ENCODE measurements at places on chromosomes 12 and 14. TPM values are rescaled to one million over a fixed set of nuclear protein-coding genes. Genes with fewer than 3 reads are reported as not detected.

DNA sequence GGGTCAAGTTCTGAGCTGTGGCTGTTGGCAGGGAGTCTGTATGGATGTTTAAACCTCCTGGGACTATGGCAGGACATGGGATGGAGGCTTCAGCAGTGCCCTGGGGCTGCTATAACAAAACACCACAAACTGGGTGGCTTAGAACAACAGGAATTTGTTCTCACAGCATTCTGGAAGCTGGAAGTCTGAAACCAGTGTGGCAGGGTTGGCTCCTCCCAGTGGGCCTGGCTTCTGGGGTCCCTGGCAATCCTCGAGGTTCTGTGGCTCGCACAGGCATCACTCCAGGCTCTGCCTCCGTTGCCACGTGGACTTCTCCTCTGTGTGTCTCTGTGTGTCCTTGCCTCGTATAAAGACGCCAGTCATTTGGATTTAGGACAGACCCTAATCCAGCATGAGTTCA, 39.9 kb downstream of the FZD10 start:
- DNase-seq, result peak; percentile 31

DNA sequence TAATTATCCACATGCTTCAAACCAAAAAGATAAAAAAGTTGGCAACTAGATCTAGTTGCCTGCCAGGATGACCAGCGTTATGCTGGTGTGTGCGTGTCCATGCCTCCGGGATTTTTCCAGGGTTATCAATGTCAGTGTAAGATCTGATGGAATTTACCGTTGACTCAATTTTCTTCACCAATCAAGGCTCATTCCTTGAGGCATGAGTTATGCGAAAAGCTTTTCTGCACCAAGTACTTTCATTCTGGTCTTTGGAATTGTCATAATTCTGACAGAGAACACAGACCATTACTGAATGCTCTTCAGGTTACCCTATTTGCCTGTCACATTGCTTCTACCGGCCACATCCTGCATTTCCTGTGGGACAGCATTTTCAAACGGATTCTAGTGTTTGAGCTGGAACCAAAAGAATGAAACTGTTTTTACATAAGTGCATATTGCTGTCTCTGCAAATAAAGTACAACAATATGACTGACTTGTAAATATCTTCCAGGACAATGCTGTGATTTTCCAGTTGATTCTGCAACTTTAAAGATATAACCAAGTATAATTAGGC, 91.8 kb downstream of the DUSP16 start:
- DNase-seq, result no peak

The SIX6 gene
- total RNA-seq, result not detected

DNA sequence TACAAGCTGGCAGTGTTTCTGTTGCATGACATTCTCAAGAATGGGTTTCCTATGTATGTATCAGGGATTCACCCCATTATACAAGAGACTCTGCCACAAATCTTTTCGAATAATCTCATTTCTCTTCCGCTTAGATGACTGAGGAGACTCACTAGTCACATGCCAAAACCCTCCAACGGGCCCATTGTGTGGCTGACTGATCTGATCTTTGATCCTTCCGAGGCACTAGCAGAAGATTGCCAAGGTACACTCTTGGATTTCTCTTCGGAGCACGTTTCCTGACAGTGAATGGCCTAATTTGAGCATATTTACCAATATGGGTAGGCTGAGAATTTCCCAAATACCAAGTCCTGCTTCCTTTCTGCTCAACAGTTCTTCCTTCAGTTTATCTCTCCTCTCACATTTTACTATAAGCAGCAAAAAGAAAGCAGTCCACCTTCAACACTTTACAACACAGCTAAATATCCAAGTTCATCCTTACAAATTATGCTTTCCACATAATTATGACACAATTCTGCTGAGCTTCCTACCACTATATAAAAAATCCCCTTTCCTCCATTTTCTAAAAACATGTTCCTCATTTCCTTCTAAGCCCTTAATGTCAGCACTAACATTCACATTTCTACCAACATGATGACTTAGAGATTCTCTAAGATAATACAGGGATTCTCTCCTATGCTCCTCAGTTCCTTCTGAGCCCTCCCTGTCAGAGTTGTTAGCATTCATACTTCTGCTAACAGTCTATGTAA, 11.0 kb downstream of the PRPH start:
- DNase-seq, result no peak

The OR6C65 gene
- total RNA-seq, result not detected

DNA sequence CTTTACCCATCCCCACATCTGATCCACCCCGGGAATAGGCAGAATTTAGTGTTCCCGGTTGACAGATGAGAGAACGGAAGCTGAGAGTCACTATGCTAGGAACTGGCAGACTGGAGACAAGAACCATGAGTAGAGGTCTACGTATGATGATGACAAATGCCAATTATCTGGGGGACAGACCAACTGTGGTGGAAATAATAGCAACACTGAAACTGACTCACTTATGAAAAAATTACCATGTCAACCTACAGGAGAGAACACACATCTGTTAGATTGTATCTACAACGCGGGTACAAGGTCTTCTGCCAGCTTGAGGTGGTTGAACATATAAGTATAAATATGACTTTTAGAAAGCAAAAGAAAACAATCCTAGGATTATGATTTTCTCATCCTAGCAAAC, 15.4 kb upstream of the SELPLG start:
- no peak for DNase-seq

GRCh38 chr12:39682689-39683477, 63.3 kb upstream of the ABCD2 start:
- no peak for DNase-seq

DNA sequence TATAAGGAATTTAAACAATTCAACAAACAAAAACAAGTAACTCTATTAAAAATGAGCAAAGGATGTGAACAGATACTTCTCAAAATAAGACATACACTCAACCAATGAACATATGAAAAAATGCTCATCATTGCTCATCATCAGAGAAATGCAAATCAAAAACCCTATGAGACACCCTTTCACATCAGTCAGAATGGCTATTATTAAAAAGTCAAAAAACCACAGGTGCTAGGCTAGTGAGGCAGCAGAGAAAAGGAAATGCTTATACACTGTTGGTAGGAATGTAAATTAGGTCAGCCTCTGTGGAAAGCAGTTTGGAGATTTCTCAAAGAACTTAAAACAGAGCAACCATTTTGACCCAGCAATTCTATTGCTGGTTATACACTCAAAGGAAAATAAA, 52.0 kb downstream of the NAV3 start:
- DNase-seq, result no peak

GRCh38 chr12:111056618-111057521, 136.5 kb upstream of the MYL2 start:
- DNase-seq, result no peak

DNA sequence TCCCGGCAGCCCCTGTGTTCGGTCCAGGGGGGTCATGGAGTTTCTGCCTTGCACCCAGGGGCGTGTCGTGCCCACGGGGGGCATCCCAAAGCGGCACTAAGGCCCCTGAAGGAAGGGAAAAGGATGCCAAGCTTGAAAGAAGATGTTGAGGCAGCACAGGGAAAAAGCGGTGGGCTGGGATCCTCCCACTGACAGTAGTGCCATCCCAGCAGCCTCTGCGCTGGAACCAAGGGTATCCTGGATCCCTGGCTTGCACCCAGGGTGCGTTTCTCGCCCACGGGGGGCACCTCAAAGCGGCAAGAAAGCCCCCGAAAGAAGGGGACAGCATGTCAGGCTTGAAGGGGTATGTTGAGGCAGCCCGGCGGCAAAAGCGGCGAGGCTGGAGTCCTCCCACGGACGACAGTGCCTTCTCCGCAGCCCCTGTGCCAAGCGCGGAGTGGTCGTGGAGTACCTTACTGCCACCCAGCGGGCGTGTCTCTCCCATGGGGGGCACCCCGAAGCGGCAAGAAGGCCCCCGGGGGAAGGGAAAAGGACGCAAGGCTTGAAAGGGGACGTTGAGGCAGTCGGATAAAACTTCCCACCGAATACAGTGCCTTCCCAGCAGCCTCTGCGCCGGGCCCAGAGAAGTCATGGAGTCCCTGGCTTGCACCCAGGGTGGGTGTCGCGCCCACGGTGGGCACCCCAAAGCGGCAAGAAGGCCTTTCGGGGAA, 164.4 kb upstream of the ALG10B start:
- no peak for DNase-seq

The OR6C1 gene
- total RNA-seq, result not detected

The IKZF4 gene
- total RNA-seq, result 8.4 TPM

The LRIG3 gene
- 6.1 TPM for total RNA-seq

GRCh38 chr12:3150931-3151835, 74.0 kb downstream of the TSPAN9 start:
- no peak for DNase-seq

- DNase-seq, result no peak
Measured at GRCh38 chr14:73602994-73603393, 9.3 kb upstream of the ACOT6 start.

The FIGNL2 gene
- total RNA-seq, result 0.32 TPM

DNA sequence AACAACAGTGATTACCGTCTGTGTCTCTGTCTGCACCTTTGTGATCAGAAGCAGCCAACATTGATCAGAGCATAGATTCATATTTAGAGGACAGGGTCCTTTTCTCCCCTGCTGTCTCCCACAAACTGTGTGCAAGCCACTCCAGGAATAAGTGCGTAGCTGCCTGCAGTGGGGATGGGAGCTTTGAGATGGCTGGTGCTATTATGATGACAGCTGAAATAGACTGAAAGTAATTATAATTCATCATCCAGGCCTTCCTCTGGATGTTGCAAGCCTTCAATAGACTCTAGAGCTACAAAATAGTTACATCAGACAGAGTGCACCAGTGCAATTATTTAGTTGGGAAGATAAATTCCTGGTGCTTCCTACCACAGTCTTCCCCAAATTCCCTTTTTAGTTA, 68.1 kb downstream of the BORCS5 start:
- DNase-seq, result no peak

The TSPAN11 gene
- total RNA-seq, result 1.9 TPM

DNA sequence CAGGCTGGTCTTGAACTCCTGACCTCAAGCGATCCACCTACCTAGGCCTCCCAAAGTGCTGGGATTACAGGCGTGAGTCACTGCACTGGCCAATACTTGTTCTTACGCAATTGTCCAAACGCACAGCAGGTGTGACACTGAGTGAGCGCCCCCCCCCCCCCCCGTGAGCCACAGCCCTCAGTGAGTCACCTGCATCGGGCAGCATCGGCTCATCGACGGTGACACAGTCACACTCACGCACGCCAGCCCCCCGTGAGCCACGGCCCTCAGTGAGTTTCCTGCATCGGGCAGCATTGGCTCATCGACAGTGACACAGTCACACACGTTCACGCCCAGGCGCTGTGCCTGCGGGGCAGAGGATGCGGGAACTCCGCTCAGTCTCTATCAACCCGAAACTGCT, 42.5 kb downstream of the GALNT9 start:
- no peak for DNase-seq

The BICDL1 gene
- 0.30 TPM for total RNA-seq

GRCh38 chr14:98957211-98958047, 314.6 kb downstream of the BCL11B start:
- DNase-seq, result peak; percentile 77

DNA sequence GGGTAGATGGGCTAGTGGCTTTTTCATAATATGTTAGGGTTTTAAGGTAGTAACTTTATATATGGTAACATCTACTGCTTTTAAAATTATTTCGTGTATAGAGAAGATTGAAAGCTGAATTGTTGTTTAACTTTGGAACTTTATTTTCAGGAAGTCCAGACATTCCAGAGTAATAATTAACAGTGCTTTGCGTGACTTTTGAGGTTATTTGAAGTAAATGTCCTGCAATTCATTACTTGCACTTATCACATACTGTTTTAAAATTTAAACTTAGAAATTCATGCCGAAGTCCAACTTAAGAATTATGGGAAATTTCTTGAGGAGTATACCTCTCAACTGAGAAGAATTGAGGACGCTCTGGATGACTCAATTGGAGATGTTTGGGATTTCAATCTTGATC, 3.3 kb downstream of the WASHC4 start:
- DNase-seq, result no peak

GRCh38 chr12:18895946-18896345, 158.0 kb downstream of the CAPZA3 start:
- DNase-seq, result no peak

The SLC7A7 gene
- 2.3 TPM for total RNA-seq

The SLCO1C1 gene
- 1.8 TPM for total RNA-seq

- DNase-seq, result no peak
Measured at GRCh38 chr14:70317969-70318634, 41.4 kb downstream of the COX16 start.

The KRT80 gene
- 1.2 TPM for total RNA-seq

- no peak for DNase-seq
Measured at GRCh38 chr12:1865284-1865866, 45.0 kb downstream of the LRTM2 start.

GRCh38 chr12:111034083-111034885, 113.9 kb upstream of the MYL2 start:
- DNase-seq, result no peak

DNA sequence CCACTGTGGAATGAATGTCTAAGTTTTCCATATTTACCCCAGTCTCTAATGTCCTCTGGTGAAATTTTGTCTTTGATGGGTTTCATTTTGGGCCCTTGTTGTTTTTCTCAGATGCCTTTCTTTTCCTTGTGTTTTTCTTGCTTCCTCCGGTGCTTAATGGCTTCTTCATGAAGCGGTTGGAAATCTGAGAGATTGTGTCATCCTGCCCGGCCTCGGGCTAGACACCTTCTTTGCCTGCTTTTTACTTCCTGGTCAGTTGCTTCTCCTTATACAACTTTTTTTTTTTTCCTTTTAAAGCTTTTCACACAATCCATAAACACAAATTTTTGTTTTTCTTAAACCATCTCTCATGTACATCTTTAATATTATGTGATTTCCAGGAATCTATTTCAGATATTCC, 7.1 kb downstream of the ETV6 start:
- no peak for DNase-seq

DNA sequence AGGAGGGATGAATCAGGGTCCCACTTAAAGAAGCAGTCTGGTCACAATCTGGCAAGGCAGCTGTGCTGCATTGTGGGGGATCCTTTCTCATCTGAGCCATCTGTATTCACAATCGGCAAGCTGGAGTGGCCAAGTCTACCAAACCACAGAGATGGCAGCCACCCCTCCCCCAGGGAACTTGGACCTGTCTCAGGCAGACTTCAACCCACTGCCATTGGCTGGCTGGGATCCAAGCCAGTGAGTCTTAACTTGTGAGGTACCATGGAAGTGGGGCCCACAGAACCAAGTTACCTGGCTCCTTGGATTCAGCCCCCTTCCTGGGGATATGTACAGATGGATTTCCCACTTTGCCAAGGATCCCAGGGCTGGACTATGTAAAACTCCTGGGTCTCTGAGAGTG, 196.8 kb downstream of the SLC16A7 start:
- no peak for DNase-seq

GRCh38 chr12:116924558-116925453, 14.1 kb downstream of the FBXW8 start:
- no peak for DNase-seq
